ENCODE measurements at places on chromosomes 7 and 10. TPM values are rescaled to one million over a fixed set of nuclear protein-coding genes. Genes with fewer than 3 reads are reported as not detected.

The SH2B2 gene
- total RNA-seq = 3.4 TPM

The HECTD2 gene
- 8.4 TPM for total RNA-seq

The FAM24A gene
- total RNA-seq = not detected

The ALOX5 gene
- not detected for total RNA-seq

The VKORC1L1 gene
- total RNA-seq = 15.3 TPM

The LEP gene
- total RNA-seq = 1.0 TPM

The ANKRD22 gene
- total RNA-seq = 0.87 TPM

The TUBB8 gene
- not detected for total RNA-seq
